ENCODE measurements at places on chromosomes 12 and 14.

- no peak for DNase-seq
These were observed 2.1 kb downstream of the CKAP4 start for GRCh38 chr12:106245767-106246166.

DNA sequence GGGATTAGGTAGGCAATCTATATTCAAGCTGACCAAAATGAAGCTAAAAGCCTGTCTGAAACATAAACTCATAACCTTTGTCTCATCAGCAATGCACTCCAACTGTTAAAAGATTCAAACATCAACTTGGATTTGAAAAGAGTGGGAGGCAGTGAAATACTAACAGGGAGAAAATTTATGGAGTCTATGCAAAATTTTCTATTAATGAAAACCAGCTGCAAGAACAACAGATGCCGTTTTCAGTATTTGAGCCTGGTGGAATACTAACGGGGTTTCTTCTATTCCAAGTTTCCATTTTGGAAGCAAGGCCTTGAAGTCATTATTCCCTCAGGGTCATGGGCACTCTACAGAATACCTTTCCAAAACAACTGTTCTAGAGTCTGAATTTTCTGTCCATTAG is 88.3 kb downstream of the LRP6 start:
- no peak for DNase-seq

DNA sequence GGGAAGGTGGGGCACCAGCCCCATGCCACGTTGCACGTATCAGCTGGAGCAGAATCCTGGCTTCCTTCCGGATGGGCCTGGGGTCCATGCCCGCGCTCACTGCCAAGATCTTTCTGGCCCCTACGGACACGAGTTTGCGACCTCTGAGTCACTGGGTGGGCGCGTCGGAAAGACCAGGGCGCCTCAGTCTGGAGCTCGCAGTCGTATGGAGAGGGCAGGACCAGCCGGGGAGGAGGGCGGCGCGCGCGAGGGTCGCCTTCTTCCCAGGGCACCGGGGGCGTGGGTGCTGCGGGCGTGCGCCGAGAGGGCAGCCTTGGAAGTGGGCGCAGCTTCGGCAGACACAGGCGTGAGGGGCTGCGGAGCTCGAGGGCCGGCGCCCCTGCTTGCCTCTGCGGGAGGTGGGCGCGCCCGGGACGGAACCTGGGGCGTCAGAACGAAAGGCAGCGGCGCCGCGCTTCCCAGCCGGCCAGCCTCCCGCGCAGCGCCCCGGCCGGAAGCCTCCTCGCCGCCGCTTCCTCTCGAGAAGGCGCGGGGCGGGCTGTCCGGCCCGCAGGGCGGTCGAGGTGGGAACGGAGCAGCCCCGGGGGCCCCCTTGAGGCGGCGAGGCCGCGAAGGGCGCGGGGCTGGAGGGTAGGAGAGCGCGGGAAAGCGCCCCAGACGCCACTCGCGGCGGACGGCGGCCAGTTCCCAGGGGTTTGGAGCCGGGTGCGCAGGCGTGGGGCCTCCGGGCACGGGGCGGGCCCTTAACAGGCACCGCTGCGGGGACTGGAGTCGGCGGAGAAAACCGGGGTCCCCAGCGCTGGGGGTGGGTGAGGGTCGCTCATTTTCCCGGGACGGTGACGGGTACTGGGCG is at the start of gene ARL6IP4:
Gene ARL6IP4 (plus strand): TSS at position 499 of the 853 bp plus-strand sequence. CDS start 459 bp downstream, outside the sequence.
- peak; percentile 59 for DNase-seq

DNA sequence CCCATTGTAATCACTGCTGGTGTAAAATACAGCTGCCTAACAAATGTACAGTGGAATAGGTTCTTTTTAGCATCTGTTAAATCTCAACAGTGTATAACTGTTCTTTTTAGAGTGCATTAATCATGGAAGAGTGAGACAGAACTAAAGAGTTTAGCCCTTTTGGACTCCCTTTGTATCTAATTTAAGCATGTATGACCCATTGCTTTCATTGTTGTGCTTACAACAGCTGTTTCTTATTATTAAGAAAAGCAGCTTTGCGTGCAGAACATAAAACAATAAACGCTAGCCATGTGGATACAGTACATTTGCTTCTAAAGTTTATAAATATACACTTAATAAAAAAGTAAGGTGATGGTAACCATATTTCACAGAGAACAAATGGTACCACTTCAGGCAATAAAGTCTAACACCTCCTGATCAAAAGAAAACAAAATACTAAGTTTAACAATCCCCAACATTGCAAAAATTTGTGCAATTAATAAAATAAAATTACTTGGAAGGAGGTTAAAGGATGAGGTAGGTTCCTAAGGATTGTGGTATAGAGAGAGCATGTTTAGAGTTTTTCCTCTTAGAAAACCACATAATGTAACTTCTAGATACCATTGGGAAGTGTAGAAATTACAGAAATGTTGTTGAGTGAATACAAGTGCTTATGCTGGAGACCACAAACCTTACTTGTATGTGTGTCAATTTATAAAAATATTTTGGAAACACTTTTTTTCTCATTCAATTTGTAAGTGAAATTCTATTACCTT is 448.7 kb downstream of the SLC6A15 start:
- no peak for DNase-seq

DNA sequence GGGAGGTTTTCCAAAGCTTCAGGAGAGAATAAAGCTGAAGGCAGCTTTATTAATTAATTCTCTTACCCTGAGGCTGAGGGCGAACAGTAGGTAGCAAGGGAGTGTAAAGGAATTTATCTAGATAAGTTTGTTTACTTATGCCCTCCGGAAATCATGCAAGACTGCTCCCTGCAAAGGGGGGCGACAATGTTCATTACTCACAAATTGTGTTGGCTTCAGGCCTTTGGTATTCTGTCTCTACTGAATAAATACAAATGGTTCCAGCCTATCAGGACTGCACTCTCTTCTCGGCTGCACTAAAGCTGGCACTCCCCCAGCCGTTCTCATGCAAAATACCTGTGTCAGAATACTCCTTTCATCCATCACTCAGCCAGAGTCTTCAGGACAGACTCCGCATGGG is 120.8 kb downstream of the PPHLN1 start:
- DNase-seq, result no peak

- peak; percentile 47 for DNase-seq
These were observed 173.9 kb downstream of the MYRFL start for GRCh38 chr12:69998922-69999321.

DNA sequence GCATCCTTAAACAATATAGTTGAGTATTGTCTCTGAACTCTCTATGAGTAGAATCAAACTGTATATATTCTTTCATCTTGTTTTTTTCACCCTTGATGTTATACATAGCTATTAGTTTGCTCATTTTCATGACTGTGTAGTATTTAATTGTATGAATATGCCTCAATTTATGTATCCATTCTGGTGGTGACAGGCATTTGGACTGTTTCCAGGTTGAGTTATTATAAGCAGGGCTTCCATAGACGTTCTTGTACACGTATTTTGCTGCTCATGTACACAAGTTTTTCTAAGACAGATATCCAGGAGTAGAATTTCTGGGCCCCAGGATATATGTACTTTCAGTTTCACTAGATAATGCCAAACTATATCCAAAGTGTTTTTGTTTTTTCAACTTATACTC is 211.4 kb downstream of the NTF3 start:
- DNase-seq, result no peak

GRCh38 chr12:103499571-103499970 is 3.8 kb upstream of the C12orf42 start:
- DNase-seq, result no peak

GRCh38 chr12:2429032-2429431 is 365.7 kb upstream of the FKBP4 start:
- DNase-seq, result no peak

- DNase-seq, result no peak
These were observed 61.9 kb downstream of the KTN1 start for GRCh38 chr14:55641954-55642353.

DNA sequence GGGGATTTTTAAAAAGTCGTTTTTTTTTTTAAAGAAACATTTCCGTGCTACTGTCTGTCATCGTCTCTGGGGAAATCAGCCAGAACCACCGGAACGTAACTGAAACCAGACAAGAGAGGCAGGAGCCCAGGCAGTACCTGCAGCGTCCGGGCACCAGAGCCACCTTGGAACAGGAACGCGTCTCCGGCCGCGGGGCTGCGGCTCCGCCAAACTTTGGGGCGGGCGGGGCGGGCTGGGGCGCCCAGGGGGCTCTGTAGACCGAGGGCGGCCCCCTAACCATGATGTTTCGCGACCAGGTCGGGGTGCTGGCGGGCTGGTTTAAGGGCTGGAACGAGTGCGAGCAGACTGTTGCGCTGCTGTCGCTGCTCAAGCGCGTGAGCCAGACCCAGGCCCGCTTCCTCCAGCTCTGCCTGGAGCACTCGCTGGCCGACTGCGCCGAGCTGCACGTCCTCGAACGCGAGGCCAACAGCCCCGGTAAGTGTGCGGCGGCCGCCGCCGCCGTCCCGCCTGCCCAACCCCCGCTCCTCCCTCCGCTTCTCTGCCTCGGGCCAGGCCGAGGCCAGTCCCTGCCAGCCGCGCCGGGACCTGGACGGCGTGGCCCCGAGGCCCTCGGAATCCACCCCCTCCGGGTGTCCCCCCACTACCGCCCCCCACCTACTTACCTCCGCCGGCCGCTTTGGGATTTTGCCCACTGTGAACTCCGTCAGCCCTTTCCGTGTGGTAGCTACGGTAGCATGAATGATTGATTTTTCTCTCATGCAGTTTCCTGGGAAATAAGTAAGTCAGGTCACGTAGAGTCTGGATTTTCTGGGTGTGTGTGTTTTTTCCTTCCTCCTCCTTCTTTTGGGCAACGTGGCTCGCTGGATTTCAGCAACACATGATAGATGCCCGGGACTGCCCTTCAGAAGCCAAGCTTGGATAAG is 972 bp downstream of the SAMD4A start:
- DNase-seq, result peak; percentile 17

DNA sequence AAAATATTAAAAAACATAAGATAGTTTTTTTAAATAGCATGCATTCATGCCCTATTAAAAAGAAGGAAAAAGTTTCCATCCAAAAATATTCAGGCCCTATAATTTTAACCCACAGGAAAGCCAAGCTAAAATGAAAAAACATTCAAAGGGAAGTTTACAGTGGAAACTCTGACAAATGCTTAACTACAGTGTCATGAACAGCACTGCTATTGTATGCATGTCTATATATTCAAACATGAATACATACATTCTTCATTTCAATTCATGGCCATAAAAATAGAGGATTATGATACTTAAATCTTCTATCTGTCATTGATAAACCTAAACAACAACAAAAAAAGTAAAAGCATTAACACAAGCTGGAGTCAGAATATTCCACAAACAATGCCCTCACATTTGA is 67.4 kb downstream of the PPP2R5E start:
- no peak for DNase-seq

GRCh38 chr12:27965966-27966365 is 6.6 kb downstream of the PTHLH start:
- DNase-seq, result no peak

DNA sequence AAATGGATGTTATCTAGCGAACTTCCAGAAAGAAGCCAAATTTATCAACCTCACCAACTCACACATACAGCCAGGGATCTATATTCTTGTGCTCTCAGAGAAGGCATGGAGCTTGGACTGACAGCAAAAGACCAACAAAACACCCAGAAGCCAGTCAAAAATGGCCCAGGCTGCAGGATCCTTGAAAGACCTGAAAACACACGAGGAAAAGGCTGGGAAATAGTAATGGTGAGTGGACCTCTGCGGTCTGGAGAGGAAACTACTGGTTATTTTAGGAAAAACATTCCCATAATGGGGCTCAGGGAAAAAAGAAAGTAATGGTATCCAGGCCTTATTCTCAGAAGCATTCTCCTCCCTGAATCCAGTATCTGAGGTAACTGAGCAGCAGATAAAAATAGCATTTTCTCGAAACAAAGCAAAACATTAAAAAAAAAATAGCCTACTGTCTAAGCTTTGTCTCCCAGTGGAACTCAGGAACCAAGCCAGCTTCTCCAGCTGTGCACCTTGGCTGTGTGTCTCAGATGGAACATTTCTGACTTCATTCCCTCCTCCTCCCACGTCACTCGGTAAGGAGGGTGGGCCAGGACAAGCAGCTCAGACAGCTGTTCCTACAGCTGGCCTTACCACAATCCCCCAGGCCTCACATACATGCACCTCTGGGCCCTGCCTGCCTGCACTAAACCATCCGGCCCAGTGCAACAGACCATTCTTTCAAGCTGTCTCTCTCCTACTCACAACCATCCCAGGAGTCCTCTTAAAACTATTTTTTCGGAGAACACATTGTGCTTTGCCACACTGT is 249.9 kb downstream of the DAD1 start:
- DNase-seq, result no peak

GRCh38 chr12:53935383-53936341 is 3.0 kb upstream of the HOXC13 start:
- DNase-seq, result no peak

DNA sequence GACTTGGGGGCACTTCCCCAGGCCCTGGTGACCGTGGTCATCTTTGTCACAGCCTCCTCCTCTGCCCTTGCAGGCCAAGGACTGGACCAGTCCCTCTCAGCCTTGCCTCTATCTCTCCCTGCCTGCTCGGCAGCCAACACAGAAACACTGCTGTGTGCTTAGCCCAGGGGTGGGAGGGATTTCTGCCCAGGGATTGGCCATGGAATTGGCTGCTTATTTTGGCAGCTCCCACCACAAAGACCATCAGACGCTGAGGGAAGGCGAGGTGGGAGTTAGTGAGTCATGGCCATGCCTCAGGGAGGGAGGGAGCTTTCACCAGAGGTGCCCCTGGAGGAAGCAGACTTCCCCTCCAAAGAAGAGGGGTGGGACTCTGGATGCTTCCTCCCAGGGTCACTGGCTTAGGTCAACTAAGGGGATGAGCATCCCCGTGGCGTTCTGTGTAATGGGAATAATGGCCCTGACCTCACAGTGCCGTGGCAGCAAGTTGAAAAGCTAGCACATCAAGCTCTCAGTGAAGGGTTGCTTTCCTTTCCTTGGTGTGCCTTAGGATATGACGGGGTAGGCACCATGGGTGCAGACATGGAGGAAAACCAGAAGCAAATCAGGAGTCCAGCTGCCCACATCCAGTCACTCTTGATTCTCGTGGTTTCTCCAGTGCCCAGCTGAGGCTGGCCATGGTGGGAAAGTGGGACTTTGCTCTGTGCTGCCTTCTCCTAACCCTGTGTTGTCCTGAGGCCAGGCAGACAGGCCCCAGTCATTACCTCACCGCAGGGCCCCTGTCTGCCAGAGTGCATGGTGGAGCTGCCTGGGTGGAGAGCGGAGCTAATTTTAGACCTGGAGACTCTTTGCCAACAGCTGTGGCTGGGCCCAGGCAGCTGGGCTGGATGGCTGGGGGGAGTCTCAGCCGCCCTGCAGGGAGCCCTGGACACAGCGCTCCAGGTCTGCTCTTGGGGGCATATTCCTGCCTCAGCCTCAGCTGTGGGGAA is 21.4 kb downstream of the B4GALNT3 start:
- DNase-seq, result peak; percentile 58

DNA sequence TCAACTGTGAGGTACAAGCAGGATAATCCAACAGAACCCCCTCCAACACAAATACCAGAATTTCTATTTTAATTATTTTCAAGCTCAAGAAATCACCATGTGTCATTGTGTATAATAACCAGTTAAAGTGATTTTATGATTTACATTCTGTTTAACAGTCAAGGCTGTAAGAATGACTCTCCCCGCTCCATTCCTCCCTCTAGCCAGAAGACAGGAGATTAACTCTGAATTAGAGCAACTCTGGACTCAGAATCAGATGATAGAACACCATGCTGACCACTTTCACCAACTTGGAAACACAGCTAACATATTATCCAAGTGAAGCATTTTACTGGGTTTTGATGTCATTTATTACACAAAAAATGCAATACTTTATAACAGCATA is 71.9 kb downstream of the ATP2B1 start:
- no peak for DNase-seq

GRCh38 chr12:57180321-57180989 is 33.0 kb upstream of the LRP1-AS start:
- DNase-seq, result no peak

- DNase-seq, result no peak
These were observed 39.6 kb downstream of the TEAD4 start for GRCh38 chr12:2998789-2999264.

GRCh38 chr12:32293808-32294419 is 105.4 kb upstream of the FGD4 start:
- DNase-seq, result no peak
